ENCODE measurements at places on chromosomes 16 and 17. TPM values are rescaled to one million over a fixed set of nuclear protein-coding genes. Genes with fewer than 3 reads are reported as not detected.

DNA sequence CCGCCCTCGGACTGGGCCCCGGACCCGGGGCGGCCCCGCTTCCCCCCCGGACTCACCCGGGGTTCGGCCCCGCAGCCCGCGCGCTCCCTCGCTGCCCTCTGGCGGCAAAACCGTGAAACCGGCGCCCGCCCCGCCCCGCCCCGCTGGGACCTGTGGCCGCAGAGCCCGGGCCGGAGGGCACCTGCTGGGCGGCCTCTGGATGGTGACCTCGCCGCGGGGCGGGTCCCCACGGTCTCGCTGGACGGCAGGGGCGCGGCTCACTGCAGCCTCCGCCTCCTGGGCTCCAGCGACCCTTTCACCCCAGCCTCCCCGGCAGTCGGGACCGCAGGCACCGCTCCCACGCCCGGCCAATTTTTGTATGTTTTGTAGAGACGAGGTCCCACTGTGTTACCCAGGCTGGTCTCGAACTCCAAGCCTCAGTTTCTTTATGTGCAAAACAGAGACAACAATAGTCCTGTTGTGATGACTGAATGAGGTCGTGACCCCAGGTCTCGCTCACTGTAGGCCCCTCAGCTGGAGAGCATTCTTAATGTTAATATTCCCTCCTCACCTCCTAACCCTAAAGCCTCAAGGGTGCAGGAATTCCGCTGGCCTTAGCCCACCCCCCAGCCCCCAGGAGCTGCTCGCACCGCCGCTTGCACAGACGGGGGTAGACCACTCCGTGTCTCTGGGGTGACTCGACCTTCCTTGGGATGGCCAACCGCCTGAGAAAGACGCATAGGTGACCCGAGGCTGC is 33.7 kb upstream of the RPH3AL start:
- peak; percentile 90 for DNase-seq

DNA sequence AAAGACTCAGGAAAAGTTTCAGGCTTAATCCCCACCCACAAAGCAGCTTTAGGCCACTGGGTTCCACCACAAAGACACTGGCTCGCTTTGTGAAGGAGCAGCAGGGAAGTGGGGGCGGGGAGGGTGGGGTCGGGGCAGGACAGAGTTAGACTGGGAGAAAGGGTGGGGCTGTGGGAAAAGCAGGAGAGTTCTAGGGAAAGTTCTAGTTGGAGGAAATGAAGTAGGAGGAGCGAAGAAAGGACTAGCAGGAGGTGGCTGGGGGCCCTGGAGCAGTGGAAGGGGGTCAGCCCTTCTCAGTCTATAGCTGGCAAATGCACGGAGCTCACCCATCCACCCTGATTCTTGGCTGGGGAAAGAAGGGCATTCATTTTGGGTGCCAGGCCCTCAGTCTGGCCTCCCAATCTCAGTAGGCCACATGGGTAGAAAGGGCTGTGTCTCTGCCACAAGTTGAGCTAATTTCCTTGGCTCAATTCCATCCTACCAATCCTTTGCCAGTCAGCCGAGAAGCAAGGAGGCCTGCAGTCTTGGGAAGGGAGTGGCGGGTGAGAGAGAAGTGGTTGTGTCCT is 4.6 kb downstream of the INPP5K start:
- no peak for DNase-seq

GRCh38 chr17:63774141-63774968 is at the start of gene DDX42:
Gene DDX42 (plus strand): TSS chr17:63774170. CDS start chr17:63787050, 12,880 bp downstream.
- peak; percentile 45 for DNase-seq

DNA sequence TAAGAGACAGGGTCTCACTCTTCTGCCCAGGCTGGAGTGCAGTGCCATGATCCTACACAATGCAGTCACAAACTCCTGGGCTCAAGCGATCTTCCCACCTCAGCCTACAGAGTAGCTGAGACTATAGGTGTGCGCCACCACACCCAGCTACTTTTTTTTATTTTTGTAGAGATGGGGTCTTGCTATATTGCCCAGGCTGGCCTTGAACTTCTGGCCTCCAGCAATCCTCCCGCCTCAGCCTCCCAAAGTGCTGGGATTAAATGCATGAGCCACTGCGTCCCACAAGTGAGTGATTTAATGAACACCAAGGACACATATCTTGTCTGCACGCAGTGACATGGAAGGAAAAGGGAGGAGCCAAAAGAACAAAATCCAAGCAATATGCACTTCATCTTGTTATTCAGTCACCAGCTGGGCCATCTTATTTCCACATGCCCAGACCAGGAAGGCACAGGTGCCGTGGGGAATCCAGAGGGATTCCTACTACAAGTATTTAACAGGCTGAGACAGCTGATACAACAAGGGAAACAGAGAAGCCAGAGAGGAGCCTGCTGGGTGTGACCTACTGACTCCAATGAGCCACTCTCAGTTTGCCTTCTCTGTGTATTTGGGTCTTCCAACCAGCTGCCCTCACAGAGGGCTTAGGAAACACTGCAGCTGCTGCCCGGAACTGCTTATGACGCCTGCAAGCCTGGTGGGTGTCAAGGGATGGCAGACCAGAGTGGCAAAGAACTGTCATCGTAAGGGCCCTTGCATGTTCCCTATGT is 17.0 kb downstream of the LSM12 start:
- DNase-seq, result no peak

DNA sequence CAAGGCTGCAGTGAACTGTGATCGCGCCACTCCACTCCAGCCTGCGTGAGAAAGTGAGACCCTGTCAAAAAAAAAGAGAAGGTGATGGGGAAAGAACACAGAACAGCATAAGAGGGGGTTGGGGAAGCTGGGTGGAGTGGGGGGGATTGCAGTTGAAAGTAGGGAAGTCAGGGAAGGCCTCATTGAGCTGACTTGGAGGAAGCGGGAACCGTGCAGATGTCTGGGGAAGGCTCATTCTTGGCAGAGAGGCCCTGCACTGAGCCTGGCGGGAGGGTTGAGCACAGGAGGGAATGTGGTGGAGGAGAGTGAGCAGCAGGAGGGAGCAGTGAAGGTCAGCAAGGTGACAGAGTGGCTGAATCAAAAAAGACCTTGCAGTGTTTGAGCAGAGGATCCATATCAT is 26.9 kb downstream of the IL4R start:
- no peak for DNase-seq

GRCh38 chr16:46972429-46973206 is 856 bp downstream of the DNAJA2 start:
- DNase-seq, result peak; percentile 62

DNA sequence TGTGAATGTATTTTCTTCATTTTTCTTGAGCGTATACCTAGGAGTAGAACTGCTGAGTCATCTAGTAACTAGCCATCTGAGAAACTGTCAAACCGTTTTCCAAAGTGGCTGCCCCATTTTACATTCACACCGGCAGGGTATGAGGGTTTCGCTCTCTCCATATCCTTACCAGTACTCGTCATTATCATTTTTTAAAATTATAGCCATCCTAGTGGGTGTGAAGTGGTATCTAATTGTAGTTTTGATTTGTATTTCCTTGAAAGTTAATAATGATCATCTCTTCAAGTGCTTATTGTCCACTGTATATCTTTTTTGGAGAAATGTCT is 6.0 kb downstream of the RNF157 start:
- DNase-seq, result no peak

GRCh38 chr16:20089246-20089965 is 15.7 kb upstream of the GPR139 start:
- no peak for DNase-seq

DNA sequence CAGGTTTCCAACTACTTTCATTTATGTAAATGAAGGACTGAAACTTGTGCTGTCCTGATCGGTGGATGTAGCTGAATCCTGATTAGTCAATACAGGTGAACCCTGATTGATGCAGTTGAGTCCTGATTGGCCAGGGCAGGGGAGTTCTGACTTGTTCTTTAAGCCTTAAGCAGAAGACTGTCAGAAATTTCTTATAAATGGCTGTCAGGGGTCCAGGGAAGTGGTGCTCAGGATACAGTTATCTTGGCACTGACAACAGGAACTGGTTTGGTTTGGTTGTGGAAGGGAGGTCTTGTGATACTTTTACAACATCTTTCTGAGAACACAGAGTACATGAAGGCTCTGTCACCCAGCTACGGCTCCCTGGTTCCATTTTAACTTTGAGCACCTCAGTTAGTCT is 132.1 kb downstream of the KCNJ12 start:
- DNase-seq, result no peak

GRCh38 chr16:4261557-4262172 is 11.2 kb downstream of the TFAP4 start:
- peak; percentile 70 for DNase-seq

DNA sequence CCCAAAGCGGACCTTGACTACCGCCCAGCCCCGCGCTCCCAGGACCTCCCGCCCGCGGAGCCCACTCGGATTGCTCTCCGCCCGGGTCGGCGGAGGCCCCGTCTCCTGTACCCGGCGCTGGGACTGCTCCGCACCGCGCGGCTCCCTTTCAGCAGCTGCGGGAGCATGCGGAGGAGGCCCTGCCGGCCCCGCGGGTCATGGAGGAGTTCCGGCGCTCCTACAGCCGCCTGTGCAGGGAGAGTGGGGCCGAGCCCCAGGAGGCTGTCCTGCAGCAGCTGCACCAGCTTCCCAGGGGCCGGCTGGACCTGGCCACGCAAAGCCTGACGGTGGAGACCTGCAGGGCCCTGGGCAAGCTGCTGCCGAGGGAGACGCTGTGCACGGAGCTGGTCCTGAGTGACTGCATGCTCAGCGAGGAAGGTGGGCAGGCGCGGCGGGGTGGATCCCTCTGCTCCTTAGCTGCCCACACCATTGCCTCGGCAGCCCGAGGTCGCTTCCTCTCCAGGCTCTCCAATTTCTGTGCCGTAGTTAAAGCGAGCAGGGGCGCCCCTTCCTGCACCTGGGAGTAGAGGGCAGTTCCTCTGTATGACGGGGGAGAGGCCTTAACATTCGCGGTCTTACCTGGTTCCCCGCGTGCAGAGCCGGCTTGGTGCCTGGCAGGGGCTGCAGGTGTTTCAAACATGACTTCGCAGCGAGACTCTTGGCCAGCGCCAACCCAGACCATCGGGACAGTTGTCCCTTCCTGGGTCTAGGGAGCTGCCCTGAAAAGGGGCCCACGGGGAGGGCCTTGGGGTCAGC is 539 bp downstream of the LRRC45 start:
- DNase-seq, result no peak

DNA sequence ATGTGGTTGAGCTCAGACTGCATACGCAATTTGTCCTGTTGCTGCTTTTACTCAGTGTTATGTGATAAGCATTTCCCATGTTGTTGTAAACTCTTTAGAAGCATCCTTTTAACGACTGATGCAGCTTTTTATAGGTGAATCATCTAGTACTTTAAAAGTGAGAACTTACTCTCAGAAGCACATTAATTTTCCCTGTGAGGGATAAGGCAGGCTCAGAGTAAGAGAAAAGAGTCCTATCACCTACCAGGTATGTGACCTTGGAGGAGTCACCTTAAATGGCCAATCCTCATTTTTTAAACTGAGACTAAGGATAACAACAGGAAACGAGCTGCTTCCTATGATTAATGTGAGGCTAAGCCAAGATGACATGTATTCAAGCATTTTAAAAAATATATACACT is 34.4 kb upstream of the GAN start:
- no peak for DNase-seq

DNA sequence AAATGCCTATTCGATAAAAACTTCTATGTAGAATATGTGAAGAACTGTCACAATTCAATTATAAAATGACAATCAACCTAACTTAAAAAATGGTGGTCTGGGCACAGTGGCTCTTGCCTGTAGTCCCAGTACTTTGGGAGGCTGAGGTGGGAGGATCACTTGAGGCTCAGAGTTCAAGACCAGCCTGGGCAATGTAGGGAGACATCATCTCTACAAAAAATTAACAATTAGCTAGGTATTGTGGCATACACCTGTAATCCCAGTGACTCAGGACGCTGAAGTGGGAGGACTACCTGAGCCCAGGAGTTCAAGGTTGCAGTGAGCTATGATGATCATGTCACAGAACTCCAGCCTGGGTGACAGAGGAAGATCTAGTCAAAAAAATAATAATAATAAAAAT is 18.6 kb upstream of the METTL9 start:
- DNase-seq, result no peak

DNA sequence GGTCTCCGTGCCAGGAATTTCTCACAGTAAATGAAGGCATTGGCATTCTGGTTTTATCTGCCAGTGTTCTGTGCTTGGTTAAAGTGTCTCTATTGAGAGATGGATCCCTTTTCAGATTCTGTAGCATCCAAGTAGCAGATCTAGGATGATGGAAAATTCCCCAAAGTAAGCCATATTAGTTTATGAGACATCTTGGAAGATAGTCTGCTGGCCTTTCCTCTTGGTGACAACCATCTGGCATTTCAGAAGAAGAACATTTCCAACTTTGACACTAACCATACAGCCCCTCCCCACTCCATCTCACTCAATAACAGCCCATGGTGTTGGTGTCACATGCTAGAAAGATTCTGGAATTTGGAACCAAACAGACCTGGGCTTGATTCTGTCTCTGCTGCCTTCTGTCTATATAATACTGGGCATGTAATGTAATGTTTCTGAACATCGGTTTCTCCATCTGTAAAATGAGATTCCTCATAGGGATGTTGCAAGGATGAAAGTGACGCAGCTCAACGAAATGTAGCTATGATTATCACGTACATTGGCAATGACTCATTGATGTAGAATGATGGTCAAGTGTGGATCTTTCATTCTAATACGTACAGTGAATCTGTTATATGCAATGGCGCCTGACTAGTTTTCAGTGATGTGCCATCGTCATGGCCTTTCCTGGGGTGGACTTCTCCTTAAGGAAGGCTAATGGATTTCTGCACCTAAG is 32.6 kb upstream of the PIRT start:
- no peak for DNase-seq

DNA sequence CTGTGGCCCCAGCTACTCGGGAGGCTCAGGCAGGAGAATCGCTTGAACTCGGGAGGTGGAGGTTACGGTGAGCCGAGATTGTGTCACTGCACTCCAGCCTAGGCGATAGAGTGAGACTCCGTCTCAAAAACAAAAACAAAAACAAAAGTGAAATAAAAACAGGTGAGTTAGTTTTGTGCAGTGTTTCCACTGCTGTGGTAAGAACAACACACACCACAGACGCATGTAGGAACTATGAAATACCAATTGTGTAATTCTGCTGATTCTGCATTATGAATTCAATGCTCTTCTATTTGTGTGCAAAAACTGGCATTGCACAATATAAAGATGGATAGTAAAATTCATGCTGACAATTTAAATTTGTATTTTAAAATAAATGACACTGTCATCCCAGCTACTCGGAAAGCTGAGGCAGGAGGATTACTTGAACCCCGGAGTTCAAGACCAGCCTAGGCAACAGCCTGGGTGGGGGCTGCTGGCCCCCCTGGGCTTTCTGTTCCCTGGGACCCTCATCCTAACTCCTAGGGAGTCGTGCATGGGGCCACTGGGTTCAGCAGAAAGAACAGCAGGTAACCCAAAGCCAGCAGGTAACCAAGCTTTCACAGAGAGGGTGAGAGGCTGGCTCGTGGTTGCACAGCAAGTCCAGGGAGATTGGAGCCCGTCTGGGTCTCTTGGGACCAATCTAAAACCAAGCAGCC is 10.6 kb upstream of the RHBDF2 start:
- DNase-seq, result no peak

- no peak for DNase-seq
Measured at GRCh38 chr17:9266697-9267117, 245.4 kb downstream of the NTN1 start.

KRT15 gene
- 9.4 TPM for total RNA-seq

SLC6A2 gene
- total RNA-seq, result 0.23 TPM

CNTNAP1 gene
- 3.7 TPM for total RNA-seq

EMP2 gene
- total RNA-seq, result 84.3 TPM

MRPL12 gene
- total RNA-seq, result 29.7 TPM

UNK gene
- total RNA-seq, result 27.5 TPM

SNX20 gene
- total RNA-seq, result 0.48 TPM

PYDC1 gene
- not detected for total RNA-seq

CD300A gene
- 2.2 TPM for total RNA-seq

DNAH2 gene
- total RNA-seq, result 2.7 TPM
